ENCODE measurements at places on chromosomes 3 and 15.

GRCh38 chr3:107705046-107705445 lies 182.3 kb downstream of the BBX start:
- peak; percentile 42 for DNase-seq

DNA sequence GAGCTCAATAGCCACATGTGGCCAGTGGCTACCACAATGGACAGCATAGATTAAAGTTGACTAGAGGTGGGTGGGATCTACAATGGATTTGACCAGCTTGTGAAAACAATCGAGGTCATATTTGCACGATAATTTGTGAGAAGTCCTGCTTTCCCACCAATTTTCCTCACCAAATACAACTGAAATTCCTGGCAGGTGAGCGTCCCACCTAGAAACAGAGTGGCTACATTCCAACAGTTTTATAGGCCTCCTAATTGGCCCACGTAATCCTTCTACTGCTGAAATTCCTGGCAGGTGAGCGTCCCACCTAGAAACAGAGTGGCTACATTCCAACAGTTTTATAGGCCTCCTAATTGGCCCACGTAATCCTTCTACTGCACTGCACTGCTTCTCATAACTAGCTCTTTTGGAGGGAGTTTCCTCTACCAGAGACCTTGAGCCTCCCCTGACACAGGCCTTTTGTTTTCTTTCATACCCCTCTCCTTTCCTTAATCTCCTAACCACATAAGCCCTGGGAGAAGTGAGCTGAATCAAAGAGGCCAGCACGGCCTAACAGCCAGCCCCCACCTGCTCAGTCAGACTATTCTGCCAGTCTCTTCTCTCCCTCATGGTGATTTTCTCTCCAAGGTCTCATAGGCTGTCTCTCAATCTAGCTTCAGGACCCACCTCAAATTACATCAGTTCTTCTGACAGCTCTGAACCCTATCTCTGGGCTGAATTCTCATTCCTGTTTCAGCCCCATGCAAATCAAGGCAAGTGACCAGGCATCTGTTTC lies 80.2 kb downstream of the BFSP2 start:
- no peak for DNase-seq

GRCh38 chr3:43034200-43034599 lies 55.1 kb downstream of the GASK1A start:
- DNase-seq, result no peak

DNA sequence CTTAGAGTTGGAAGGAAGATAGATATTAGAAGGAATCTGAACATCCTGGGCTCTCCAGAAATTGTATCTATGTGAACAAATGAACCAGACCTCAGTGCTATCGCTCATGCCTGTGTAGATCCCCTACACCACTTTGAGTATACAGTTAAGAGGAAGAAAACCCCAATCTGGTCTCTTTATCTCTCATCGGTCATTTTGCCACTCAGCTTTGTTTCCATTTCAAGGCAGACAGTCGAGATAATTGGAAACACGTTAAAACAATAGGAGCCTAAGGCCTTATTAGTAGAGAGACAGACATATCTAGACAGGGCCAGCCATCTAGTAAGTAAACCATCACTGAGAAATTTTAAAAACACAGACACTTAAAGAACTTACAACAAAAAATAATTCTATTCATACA lies 101.6 kb downstream of the MYLK start:
- DNase-seq, result peak; percentile 26

- DNase-seq, result peak; percentile 53
Measured at GRCh38 chr15:65196637-65197336, 11.6 kb upstream of the CLPX start.

DNA sequence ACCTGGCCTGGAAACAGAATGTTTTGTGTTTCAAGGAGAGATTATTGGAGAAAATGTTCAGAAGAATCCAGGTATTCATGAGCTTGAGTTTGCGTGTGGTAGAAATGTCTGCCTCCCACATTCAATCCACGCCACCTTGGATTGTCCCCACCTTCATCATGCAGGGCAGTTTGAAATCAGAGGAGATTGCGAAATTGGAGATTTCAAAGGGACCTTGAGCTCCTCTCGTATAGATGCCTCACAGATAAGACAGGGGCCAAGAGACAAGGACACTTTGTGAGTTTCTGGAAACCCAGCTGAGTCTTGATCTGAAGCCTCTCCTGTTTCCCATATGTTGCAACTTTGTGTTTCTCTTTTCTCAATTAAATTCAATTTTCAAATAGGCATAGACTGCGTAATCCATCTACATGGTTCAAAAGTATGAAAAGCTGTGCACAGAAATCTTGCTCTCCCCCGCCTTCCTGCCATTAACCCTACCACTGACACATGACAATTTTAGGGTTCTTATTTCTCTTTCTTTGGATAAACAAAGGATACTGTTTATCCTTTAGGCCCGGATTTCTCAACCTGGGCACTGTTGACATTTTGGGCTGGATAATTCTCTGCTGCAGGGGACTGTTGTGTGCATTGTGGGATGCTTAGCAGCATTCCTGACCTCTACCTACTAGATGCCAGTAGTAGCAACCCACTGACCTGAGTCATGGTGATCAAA lies 53.8 kb downstream of the CMTM8 start:
- DNase-seq, result no peak

DNA sequence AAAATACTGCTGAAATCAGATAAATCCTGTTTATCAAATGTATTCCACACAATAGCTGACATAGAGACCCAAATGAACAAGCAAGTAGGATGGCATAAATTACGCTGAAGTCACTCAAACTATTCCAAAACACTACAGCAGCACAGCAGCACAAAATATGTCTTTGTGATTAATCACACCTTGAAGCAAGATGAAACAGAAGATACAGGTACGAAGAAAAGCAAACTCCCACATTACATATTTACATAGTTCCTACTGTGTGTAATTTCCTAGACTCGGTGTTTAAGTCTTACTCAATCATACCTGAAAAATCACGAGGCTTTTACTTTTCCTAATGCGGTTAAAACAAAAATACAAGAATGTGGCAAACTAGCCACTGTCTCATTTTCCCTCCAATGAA lies 38.3 kb downstream of the CHSY1 start:
- DNase-seq, result no peak
